ENCODE measurements at places on chromosomes 16 and 17.

- peak; percentile 68 for DNase-seq
These were observed 1.0 kb downstream of the LITAF start for GRCh38 chr16:11585460-11586377.

GRCh38 chr16:30533748-30534367 is 800 bp downstream of the ZNF747 start:
- DNase-seq, result no peak

DNA sequence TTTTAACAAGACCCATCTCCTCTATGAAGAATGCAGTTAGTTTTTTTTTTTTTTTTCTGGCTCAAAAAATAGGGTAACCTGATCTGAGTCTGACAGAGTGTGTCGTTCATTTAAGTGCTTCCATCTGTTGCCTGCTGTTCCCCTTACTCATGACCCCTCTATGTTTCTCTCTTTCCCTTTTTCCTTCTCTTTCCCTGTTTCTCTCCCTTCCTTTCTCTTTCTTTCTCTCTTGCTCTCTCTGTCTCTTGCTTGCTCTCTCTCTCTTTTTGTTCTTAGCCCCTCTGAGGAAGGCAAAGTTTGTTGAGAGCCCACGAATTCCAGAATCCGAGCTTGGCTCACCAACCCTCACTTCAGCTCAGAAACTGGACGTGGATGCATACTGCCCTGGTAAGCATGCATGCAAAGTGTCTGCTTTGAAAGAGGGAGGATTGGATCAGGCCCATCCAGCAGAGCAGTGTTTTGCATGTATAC is 185.0 kb downstream of the TANC2 start:
- DNase-seq, result no peak

GRCh38 chr17:16988749-16989229 is 16.9 kb upstream of the TNFRSF13B start:
- DNase-seq, result peak; percentile 35

GRCh38 chr16:83794860-83795554 is 12.8 kb upstream of the HSBP1 start:
- no peak for DNase-seq

- DNase-seq, result no peak
These were observed 38.9 kb downstream of the SHCBP1 start for GRCh38 chr16:46582313-46582712.

DNA sequence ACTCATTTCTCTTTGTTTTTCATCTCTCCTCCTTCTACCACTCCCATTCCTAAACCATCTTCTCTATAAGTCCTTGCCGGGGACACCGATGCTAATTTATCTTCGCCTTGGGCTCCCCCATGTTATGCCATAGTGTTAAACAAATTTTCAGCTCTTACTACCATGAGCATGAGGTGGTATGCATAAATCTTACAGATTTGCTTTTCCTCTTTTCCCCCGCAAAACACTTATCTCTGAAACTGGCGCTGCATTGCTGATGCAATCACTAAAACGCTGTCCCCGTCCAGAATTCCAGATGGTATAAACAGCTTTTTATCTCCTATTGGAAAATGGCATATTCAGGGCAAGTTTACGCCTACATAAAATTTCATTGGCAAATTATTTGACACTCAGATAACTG is 673.6 kb upstream of the CDH8 start:
- DNase-seq, result no peak

GRCh38 chr16:78984887-78985464 is 615.6 kb downstream of the MAF start:
- DNase-seq, result no peak

GRCh38 chr17:60169921-60170817 is 20.4 kb downstream of the CA4 start:
- DNase-seq, result peak; percentile 74

- DNase-seq, result no peak
These were observed 3.4 kb downstream of the KRT32 start for GRCh38 chr17:41463746-41464145.

- peak; percentile 100 for DNase-seq
These were observed at the start of gene NHERF1 for GRCh38 chr17:74748529-74749278. Gene NHERF1 (plus strand): TSS chr17:74748628. CDS start chr17:74748847, 219 bp downstream.

- DNase-seq, result no peak
These were observed 10.4 kb upstream of the LASP1NB start for GRCh38 chr17:38914741-38915638.

GRCh38 chr17:49573510-49574322 is 2.0 kb upstream of the NXPH3 start:
- DNase-seq, result no peak

GRCh38 chr17:3678821-3679530 is 10.4 kb downstream of the EMC6 start:
- peak; percentile 27 for DNase-seq

DNA sequence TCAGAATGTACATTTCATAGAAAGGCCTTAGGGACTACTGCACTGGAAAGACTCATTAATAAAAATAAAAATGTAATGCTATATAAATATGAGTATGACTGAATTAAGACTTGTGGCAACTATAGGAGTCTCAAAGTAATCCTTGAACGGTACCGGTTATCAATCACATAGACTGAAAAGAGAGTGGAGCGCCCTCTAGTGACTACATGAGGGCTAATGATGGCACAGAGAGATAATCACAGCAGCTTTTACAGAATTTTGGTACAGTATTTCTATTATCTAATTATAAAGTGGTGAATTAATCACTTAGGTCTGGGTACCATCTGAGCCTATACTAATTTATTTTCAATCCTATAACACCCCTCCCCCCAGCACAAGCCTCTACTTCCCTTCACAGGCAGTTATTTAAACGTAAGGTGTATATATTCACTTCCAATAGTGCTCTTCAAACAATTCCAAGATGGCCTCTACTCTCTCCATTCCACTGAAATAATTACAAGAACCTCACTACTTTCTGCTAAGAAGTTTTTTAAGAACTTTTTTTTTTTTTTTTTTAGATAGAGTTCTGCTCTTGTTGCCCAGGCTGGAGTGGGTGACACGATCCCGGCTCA is 40.7 kb upstream of the ANKFY1 start:
- DNase-seq, result peak; percentile 76

GRCh38 chr16:22721511-22722100 is 92.4 kb upstream of the HS3ST2 start:
- DNase-seq, result no peak

DNA sequence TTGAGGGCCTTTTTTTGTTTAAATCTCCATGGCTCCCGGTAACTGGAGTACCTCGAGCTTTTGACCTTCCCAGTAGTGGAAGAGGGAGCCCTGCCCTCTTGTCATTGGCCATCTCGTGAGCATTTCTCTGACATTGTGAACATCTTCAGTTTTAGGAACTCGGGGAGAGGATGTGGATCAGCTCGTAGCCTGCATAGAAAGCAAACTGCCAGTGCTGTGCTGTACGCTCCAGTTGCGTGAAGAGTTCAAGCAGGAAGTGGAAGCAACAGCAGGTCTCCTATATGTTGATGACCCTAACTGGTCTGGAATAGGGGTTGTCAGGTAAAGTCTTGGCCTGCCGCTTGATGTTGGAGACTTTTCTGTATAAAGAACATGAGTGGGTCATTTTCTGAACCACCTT is 24.3 kb downstream of the NTAN1 start:
- no peak for DNase-seq

- peak; percentile 37 for DNase-seq
These were observed 15.6 kb upstream of the YPEL2 start for GRCh38 chr17:59315866-59316265.

DNA sequence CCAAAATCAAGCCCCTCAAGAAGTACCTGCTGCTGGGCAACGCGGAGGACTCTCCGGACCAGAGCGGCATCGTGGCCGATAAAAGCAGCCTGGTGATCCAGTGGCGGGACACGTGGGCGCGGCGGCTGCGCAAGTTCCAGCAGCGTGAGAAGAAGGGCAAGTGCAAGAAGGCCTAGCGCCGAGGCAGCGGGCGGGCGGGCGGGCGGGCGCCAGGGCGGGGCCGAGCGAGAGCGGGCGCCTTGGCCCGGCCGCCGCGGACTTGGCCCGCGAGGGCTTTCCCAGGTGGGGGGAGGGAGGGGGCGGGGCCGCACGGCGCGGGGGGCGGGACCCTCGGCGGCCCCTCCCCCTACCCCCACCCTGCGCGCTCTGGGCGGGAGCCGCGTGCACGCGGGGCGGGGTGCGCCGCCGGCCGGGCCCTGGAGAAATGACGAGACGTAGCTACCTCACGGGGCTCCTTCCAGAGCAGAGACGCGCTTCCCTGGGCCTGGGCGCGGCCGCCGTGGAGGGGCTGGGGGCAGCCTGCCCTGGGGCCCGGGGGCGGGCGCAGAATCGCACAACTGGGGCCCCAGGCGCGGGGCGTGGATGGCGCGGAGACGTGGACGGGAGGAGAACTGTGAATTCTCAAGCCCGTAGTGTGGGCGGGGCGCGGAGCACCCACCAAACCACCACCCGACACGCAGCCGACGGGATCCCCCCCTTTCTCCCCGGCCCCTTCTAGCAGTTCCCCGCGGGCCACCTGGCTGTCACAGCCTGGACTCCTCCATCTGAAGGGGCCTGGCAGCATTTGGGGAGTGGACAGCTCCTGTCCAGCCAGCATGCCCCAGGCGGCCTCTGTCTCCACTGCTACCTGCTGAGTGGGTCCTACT is 218.7 kb downstream of the NTN1 start:
- peak; percentile 87 for DNase-seq

DNA sequence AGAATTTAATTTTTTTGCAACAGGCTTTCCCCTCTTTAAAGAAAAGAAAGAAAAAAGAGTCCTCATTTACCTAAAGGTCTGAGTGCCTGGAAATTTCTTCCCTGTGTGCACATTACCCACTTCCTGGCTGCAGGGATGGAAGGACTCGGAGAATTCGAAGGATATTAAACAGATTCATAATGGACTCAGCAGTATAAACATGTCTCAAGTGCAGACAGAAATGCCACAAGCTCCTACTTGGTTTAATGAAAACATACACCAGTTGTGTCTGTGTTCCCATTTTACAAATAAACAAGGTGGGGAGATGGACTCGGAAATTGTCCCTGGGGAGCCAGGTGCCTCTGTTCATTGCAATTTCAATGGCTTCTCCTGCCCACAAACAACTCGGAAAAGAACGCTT is 47.2 kb downstream of the MEOX1 start:
- no peak for DNase-seq

GRCh38 chr17:10518271-10519037 is at the start of gene MYH1:
Gene MYH1 (minus strand): TSS chr17:10518542. CDS start chr17:10516642, 1,900 bp downstream.
- no peak for DNase-seq

GRCh38 chr16:78195797-78196196 is 96.3 kb downstream of the WWOX start:
- DNase-seq, result no peak
